ENCODE measurements at places on chromosomes 4 and X.

DNA sequence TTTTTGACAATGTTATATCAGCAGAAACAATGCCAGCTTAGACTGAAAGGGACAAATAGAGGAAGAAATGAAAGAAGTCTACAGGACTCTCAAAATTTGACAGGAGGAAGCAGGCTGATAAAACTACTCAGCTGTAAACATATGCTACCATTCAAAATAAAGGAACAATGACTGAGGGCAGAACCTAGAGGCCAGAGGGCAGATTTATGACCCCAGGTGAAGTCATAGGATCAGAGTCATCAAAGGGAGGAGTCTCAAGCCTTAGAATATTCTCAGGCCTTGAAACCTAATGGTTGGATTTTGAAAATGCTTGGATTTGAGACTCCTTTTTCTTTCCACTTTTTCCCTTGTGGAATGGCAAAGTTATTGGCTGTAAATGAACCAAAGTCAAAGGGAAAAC lies 17.0 kb upstream of the SYTL5 start:
- DNase-seq: no peak

GRCh38 chrX:74536832-74537371 lies 77.5 kb downstream of the RLIM start:
- DNase-seq: no peak

GRCh38 chr4:40251366-40251765 lies 54.5 kb downstream of the RHOH start:
- no peak for DNase-seq

- peak; percentile 40 for DNase-seq
These were observed 1.3 kb upstream of the OTUD5 start for GRCh38 chrX:48958635-48959094.

GRCh38 chrX:48648336-48648751 lies 35.3 kb upstream of the WAS start:
- DNase-seq: peak; percentile 12

DNA sequence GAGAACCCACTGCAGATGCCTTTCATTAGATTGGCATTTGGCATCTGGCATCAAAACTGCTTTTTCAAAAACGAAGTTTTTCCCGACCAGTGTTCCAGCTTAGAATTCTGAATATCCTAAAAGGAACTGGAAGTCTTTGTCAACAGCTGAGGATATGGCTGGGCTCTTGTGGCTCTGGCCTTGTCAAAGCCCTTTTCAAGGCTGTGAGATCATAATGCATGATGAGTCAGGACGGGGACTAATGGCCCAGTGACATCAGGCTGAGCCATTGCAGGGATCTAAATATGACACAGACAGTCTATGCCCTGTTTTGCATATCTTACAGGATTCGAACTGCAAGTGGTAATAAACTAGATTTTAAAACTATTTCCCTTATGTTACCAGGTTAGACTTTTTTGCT lies 306.4 kb downstream of the PTTG2 start:
- no peak for DNase-seq

- DNase-seq: no peak
These were observed 565.7 kb downstream of the PPARGC1A start for GRCh38 chr4:23324021-23324690.

- no peak for DNase-seq
These were observed 52.5 kb downstream of the BANK1 start for GRCh38 chr4:101843054-101843453.

- DNase-seq: no peak
These were observed 70.9 kb downstream of the WFS1 start for GRCh38 chr4:6340446-6341015.

- DNase-seq: no peak
These were observed 210.7 kb downstream of the MAML3 start for GRCh38 chr4:139943277-139943676.

GRCh38 chrX:16966752-16967448 lies 20.4 kb downstream of the REPS2 start:
- no peak for DNase-seq

DNA sequence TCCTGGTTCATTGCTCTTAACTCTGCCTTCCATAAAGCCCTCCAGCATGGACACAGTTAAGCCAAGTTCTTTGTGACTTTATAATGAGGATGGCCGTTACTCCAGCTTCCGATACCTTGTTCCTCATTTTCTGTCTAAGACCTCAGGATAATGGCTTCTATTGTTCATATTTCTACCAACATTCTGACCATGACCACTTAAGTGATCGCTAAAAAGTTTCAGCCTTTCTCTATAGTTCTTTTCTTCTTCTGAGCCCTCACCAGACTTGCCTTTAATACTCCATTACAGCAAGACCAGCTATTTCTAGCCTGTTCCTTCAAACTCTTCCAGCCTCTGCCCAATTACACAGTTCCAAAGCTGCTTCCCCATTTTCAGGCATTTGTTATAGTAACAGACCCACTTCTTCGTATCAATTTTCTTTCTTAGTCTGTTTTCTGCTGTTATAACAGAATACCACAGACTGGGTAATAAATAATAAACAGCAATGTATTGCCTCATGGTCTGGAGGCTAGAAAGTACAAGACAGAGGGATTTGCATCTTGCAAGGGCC lies 12.3 kb downstream of the RNF175 start:
- no peak for DNase-seq

All from left colon (tissue), 2 donors.